Astrocyte of the spinal cord (primary cell): ENCODE measurements at places on chromosomes 2 and 18.

- no peak for DNase-seq
Measured at GRCh38 chr18:11676867-11677266, 12.2 kb upstream of the GNAL start.

GRCh38 chr2:210954386-210954907 is 398.0 kb downstream of the CPS1 start:
- no peak for DNase-seq

DNA sequence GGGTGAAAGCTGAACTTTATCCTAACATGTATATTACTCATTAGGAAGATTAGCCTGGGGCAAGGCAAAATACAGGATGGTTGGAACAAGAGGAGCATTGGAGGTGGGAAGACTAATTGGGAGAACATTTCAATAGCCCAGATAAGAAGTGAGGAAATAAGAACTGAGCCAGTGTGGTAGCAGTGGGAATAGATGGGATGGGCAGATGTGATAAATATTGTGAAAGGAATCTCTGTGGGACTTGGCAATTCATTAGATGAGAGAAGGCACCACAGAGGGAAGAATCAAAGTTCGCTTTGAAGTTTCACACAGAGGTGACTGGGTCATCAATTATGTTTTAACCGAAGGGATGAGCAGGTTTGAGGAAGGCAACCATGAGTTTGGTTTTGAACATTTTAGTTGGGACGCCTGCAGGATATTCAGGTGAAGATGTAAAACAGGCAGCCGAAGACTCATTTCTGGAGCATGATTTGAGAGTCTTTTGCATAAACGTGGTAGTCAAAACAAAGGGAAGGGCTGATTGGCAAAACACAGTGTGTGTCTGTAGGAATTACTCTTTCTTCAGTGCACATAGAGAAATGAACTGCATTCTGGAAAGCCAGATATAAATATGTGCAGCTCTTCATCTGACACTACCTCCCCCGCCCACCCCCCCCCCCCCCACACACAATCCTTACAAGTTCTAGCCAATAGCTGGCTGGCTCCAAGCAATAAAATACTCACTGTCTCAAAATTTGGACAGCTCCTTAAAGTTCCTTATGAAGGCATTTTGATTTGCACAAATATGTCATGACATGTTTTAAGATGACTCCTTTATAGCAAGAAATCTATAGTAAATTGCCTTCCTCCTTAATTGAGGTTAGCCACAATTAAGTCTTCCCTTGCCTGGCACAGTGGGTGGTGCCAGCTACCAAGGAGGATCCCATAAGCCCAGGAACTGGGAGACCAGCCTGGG is 1.9 kb upstream of the SLC1A4 start:
- DNase-seq, result peak; percentile 39

GRCh38 chr18:61394983-61395382 is 61.8 kb downstream of the CDH20 start:
- no peak for DNase-seq

GRCh38 chr2:124269348-124269747 is 244.3 kb downstream of the CNTNAP5 start:
- DNase-seq, result no peak
